GM12892 (cell line): ENCODE measurements at places on chromosomes 3 and 15.

- DNase-seq = no peak
Observed at GRCh38 chr3:81998139-81998755, 236.8 kb upstream of the GBE1 start.

DNA sequence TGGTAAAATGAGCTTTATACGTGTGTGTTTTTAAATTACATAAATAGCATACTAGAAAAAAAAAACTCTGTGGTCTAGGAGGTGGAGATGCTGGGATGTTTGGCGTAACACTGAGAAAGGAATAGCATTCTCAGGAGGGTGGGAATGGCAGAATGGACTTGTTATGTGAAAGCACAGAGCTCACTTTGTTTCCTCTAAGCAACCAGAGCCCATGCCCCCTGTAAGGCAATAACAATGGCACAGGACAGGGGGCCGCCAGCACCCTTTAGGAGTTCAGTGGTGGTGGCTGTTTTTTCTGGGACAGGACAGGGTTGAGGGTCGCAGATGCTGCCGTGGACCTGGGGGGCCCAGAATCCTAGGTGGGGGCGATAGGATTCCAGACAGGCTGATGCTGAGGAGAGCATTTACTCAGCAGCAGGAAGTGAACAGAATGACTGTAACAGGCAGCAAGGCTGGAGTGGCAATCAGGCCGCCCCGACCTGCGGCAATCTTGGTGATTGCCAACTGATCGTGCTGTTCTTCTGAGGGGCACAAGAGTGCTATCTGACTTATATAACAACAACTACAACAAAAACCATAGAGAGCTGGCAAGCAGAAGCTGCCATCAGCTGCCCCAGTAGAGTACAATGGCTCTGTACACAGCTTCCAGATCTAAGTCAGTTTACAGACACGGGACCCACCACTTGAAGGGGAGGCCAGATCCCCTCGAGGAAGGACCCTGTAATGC is 160.4 kb downstream of the UACA start:
- no peak for DNase-seq

DNA sequence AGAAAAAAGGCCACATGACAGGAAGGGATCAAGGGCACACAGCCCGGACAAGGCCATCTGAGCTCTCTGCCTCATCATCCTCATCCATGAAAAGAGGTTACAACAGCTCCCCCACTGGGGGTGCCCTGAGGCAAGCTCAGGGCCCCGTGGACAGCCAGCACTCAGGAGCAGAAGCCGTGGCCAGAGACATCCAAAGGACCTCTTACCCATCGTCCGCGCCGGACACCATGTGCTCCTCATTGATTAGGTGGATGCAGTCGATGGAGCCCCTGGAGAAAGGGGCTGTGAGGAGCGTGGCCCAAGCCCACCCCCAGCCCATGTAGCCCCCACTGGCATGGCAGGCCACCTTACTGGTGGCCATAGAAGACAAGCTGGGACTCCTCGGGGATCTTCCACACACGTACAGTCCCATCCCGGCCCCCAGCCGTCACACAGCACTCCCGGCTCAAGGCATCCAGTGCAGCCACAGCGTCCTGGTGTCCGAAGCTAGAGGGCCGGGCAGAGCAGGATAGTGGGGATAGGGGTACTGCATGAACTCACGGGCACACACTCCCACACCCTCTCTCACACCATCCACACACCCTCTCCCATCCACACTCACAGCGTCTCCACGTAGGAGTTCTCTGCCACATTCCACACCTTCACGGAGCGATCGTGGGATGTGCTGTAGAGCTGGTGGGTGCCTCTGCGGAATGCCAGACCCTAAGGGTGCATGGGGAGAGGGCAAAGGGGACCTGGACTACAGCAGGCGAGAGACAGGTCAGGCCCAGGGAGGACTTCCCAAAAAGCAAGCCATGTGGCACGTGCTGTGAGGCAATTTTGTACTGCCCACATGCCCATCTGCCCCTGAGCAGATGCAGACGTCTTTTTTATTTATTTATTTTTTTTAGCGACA is 6.5 kb downstream of the RRP9 start:
- DNase-seq = no peak

- peak; percentile 33 for DNase-seq
Observed at GRCh38 chr3:45964139-45964538, 20.9 kb downstream of the CXCR6 start.

DNA sequence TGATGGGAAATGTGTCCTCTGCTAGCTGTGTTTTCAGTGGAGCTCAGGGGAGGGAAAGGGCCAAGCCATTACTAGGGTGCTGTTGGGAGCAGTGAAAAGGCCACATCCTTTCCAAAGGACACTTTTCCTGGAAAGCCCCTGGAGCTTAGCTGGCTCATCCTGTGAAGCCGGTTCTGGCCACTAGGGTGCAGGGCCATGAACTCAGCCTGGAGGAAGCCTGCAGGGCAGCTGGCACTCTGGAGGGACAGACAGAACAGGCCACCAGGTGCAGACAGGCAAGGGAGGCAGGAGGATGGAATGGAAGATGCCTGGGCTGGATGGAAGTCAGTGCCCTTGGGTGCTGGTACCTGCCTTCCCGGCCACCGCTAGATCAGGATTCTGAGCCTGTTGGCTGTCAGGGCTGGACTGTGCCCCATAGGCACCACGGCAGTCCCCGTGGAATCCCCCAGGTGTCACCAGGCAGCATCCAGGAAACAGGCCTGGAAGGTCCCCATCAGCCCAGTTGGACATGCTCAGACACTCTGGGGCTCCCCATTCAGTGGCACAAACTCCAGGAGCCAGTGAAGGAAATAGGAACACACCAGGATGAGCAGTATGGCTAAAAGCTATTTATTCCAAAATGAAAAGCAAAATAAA is 76.2 kb upstream of the C2CD4B start:
- no peak for DNase-seq

GRCh38 chr3:184814214-184814613 is 2.2 kb downstream of the VPS8 start:
- DNase-seq = no peak

GRCh38 chr15:39312984-39313383 is 267.9 kb upstream of the THBS1 start:
- DNase-seq = no peak

DNA sequence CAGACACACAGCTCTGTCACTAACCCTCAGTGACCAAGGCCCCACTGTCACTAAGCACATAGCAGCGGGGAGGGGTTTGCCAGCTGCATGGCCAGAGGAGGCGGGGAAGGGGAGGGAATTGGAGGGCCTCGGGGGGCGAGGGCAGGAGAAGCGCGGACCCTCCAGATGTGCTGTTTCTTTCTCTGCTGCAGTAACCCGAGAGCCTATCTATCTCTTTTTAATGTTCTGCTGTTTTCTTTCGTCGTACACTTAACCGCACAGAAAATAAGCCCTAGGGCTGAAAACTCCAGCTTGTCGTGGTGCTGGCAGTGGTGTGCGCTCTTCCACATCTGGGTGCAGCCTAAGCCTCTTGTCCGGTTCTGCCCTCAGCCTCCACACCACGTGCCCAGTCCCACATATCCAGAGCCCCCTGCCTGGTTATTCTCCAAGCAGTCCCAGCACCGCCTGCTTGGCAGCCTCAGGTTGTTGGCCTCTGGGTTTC is 51.1 kb downstream of the BDH1 start:
- DNase-seq = no peak

- no peak for DNase-seq
Observed at GRCh38 chr15:99010768-99011167, 3.2 kb upstream of the PGPEP1L start.

DNA sequence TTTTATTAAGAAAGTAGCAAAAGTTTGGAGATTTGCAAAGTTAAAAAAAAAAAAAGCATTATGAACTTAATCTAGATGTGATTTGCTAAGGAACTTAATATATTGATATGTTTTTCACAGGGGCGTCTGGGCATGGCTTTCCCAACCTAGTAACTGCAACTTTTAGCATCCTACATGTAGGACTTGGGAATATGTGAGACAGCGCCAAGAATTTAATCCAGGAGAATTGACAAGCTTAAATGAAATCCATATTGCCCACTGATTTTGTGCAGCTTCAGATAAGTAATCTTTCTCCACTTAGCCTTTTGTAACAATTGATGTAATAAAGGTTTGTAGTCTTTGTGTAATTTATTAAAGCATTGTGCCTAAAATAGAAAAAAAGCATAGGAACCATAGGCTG is 982 bp upstream of the GABPB1 start:
- no peak for DNase-seq

GRCh38 chr15:27426805-27427204 is 455.8 kb downstream of the GABRG3 start:
- DNase-seq = no peak

DNA sequence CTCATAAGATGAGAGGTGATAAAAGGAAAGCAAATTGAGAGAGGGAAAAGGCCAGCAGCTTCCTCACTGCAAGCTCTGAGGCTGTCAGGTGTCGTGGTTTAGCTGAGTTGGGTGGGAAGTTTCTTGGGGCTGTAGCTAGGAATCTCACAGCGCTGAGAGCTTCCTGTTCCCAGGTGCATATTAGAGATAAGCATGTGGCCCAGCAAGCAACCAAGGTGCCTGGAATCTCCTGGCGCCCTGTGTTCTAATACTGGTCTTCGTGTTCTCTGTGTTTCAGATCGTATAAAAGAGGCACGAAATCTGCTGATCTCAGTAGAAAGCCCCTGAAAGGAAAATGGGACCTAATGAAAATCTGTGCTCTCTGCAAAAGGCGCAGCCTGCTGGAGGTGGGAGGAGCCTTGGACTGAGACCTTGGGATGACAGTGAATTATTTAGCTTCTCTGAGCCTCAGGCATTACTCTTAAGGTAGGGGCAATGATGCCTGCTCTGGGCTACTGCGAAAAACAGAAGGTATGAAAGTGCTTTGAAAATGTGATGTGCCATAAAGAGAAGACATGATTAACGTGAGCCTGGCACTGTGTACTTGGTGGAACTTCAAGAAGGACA is 499.9 kb downstream of the TBL1XR1 start:
- no peak for DNase-seq

DNA sequence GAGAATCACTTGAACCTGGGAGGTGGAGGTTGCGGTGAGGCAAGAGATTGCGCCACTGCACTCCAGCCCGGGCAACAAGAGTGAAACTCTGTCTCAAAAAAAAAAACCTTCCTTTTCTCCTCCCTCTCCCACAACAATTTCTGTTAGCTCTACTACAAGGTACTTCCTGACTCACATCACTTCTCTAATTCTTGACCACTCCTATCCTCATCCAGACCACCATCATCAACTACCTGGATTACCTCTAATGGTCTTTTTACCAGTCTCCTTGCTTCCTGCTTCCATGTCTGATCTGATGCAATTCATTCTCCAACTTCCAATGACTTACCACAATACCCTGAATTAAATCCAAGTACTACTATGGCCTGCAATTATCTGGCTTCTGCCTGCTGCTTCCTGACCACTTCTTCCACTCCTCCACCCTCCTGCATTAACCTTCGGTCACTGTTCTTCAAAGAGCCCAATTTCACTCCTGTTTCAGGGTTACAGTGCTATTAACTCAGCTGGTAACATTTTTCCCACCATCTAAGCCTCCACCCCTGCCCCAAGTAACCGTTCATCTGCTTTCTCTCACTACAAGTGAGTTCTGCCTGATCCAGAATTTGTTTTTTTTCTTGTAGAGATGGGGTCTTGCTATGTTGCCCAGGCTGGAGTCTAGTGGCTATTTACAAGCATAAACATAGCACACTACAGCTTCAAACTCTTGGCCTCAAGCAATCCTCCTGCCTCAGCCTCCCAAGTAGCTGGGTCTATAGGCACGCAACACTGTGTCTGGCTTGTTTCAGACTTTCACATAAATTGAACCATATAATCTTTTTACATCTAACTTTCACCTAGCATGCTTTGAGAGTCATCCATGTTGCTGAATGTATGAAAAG is 27.8 kb downstream of the DCAF1 start:
- no peak for DNase-seq

DNA sequence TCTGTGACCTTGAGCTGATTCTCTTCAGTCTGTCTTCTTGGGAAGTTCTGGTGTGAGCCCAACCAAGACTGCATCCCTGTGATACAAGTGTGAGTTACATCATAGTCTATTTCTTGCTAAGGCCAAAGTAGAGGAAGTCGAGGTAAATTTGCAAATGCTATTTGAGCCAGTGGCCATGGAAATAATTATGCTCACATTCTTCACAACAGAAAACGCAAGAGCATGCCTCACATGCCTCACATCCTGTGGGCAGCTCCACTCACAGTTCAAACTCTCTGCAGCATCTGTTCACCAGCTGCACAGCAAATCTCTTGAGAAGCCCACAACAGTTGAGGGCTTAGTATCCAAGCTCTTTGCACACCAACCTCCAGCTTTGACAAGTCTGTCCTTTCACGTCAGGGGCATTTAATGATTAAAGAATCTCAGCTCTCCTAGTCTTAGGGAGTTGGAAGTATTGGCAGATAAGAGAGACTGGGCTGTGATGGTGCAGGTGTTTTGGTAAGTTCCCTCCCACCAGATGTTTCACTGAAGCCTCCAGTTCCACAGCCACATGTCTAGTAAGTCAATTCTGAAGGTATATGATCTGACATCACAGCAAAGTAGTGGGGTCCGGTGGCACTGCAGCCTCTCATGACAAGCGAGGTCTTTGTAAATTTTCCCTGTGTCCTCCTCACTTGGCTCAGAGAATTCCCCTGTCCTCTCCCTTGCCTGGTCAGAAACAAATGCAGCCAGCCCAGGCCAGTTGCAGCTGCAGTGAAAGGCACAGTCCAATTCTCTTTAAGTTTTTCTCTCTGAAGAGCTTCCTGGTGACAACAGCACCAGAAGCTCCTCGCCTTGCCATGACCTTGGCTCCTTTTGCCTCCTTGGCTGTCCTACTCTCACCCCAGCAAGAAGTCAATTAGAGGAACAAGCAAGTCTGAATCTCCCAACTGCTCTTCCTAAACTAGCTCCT is 166.1 kb downstream of the SSR3 start:
- no peak for DNase-seq

- no peak for DNase-seq
Observed at GRCh38 chr3:12840591-12841148, 695 bp downstream of the RPL32 start.

GRCh38 chr3:98172621-98173020 is 6.1 kb downstream of the OR5H15 start:
- DNase-seq = no peak

DNA sequence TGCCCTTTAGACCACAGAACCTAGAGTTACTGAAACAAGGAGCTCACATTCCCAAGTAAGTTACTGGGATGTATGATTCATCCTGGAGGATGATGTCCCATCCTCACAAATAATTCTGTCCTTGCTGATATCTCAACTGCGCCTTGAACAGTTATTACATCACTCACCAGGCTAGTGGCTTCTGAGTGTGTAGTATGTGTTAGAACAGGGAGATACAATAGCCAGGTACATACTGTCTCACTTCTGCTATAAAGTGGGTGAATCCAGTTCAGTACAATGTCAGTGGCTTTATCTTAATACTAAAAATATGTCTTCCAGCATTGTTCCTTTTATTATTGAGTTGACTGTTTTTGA is 483.2 kb upstream of the FRG2C start:
- no peak for DNase-seq

DNA sequence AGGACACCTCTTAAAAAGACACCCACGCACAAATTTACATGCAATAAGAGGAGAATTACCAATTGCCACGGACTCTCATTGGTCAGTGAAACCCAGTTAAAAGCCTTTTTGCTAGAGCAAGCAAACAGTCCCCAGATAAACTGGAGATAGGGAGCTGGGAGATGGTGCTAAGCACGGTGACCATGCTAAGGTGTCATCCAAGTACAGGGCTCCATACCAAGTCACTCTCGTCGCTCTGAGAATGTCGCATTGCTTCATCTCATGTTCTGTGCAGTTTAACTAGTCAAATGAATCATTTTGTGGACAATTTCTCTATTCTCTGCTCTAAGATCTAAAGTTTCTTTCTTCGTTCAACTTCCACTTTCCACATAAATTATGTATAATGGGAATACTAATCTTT is 581.9 kb downstream of the AGBL1 start:
- no peak for DNase-seq
